ENCODE measurements at places on chromosomes 2 and 18. TPM values are rescaled to one million over a fixed set of nuclear protein-coding genes. Genes with fewer than 3 reads are reported as not detected.

The ARID5A gene
- total RNA-seq, result 3.8 TPM

- H3K27me3 ChIP-seq, result no peaks in the 10 kb centered on the region
- H3K4me1 ChIP-seq, result no peaks in the 10 kb centered on the region
- DNase-seq, result peak; percentile 59
- no peaks in the 10 kb centered on the region for H3K36me3 ChIP-seq
- H3K4me3 ChIP-seq, result no peak overlapping the region
- H3K27ac ChIP-seq, result no peak overlapping the region
Observed at GRCh38 chr2:237322564-237322963, 91.4 kb downstream of the COL6A3 start.

DNA sequence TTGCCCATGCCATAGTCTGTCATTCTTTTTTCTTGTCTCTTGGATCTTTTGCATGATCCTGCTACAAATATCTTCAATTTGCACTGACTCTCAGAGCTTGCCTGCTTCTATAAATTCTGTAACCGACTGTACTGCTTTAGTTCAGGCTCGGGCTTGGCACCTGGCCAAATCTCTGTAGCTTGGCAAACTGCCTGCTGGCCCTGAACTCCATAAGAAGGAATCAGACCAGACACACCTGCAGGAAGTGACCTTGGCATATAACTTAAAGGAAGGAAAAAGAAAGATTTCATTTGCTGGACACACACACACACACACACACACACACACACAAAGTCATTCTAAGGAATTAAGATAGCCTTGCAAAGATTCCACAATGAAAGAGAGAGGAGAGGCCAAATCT is 291.2 kb upstream of the DDX18 start:
- no peaks in the 10 kb centered on the region for H3K27me3 ChIP-seq
- no peak overlapping the region for H3K27ac ChIP-seq
- no peak for DNase-seq
- no peak overlapping the region for H3K4me3 ChIP-seq

- H3K27ac ChIP-seq, result no peak overlapping the region
- H3K36me3 ChIP-seq, result no peaks in the 10 kb centered on the region
- H3K4me3 ChIP-seq, result no peak overlapping the region
Observed at GRCh38 chr2:8537562-8538155, 144.2 kb upstream of the ID2 start.

DNA sequence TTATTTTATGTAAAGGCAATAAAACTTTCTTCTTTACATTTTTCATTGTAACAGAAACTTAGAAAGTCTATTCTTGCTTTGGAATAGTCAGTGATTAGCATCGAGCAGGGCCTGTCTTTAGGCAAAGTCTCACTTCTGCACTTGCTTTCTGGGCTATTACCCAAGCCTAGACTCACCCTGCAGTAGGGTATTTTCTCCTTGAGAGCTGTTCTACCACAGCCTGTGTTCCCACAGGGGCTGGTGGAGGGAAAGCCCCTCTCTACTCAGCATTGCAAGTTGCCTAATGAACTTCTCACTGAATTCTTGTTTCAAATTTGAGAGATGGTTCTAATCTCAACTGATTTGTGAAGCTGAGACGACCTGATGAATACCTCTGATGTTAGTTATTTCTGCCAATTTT is 111.7 kb upstream of the KLHL14 start:
- peaks cover 6% of the 10 kb centered on the region for H3K4me1 ChIP-seq
- DNase-seq, result no peak
- H3K4me3 ChIP-seq, result no peak overlapping the region

GRCh38 chr2:200380833-200381542 is 74.5 kb downstream of the SPATS2L start:
- H3K27me3 ChIP-seq, result no peaks in the 10 kb centered on the region
- H3K27ac ChIP-seq, result no peak overlapping the region
- DNase-seq, result no peak
- no peaks in the 10 kb centered on the region for H3K36me3 ChIP-seq

GRCh38 chr18:77765468-77765867 is 515.8 kb downstream of the GALR1 start:
- H3K27me3 ChIP-seq, result no peaks in the 10 kb centered on the region
- no peak for DNase-seq
- peaks cover 12% of the 10 kb centered on the region for H3K36me3 ChIP-seq
- peaks cover 9% of the 10 kb centered on the region for H3K4me1 ChIP-seq
- no peak overlapping the region for H3K27ac ChIP-seq
